ENCODE measurements at places on chromosomes 7 and 10.

DNA sequence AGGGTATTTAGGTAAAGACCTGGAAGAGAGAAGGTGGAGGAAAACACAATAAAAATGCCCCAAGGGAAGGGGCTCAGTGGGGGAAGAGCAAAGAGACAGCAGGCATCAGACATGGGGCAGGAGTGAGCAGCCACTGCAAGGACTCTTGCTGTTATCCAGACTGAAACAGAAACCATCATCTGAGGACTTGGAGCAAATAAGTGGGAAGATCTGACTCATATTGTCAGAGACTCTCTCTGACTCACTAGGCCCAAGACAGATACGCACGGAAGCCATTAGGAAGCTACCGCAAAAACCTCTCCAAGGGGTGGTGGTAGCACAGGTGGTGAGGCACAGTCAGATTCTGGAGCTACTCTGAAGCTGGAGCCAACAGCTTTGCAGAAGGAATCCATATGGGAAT lies 110.7 kb downstream of the RNF32 start:
- no peak for DNase-seq

DNA sequence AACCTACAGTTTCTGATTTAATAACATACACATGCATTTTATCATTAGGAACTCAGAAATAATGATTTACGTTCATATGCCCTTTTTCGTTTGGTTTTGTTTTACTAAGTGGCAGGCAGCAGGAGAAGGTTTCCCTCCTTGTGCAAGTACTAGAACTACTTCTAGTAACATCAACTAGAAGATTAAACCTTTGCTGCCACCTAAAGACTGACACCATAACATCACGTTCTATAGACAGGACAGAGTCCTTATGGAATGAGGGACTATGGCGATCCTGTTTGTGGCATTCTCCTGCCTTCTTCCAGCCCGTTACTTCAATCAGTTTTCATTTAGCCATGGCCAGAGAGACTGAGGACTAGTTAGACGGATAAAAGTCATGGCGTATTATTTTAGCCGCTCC lies 53.2 kb downstream of the GAD2 start:
- DNase-seq, result peak; percentile 17

- no peak for DNase-seq
Observed at GRCh38 chr10:122258136-122259074, 12.7 kb upstream of the BTBD16 start.

DNA sequence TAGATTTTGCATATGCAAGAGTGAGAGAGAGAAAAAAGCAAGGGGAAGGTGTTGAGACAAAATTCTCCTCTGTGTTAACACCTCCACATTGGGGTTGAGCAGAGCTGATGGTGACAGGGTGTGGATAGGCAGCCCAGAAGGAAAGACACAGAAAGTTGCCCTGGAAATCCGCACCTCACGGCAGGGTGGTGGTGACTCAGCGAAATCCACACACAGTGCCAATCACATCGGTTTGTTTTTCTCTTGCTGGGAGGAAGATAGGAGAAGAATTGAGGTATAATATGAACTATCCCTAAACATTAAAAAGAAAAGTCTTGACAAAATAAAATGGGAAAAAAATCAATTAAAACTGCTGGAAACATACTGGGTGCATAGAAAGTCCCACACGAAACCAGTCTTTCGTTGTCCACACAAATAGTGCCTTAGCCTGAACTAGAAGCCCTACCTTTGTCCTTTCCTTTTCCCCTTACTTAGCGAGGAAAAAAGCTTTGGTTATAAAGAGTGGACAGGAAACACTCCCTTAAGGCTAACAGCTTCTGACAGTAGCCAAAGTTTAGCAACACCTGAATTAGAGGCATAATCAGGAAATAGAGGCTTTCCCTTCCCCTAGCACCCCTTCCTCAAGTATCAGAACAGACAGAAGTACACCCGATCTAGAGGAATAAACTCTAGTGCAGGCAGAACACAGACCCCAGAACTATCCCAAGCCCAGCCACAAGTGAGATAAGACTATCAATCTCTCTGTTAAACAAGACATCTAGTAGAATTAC lies 39.2 kb upstream of the DNAJC1 start:
- peak; percentile 21 for DNase-seq

DNA sequence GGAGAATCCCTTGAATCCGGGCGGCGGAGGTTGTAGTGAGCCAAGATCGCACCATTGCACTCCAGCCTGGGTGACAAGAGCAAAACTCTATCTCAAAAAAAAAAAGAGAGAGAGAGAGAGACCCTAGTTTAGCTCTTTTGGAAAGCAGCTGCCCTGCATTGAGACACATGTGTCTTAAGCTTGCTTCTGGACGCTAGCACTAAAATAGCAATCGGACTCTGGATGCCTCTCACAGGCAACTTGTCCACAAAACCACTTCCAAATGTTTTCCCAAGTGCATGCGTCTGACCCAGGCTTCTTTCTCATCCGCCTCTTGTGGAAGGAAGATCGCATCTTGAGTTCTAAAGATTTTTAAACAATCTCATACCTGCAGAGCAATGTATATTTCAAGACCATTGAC lies 182.7 kb downstream of the CUX1 start:
- DNase-seq, result no peak

DNA sequence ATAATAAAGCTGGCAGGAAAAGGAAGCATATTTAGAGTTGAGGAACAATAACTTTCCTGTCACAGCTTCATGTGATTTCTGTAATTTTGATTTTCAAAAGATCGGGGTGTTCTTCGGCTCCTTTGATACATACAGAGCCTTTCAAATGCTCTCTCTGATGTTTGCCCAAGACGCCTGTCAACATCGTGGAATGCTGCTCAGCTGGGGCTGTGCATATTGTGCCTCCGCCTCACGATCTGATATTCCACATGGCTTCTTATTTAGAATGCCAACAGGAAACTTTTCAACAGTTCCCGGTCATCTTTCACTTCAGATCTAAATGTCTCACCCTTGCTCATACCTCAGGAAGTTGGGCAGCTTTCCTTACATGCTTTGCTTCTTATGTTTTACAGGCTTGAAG lies 7.3 kb downstream of the NPY start:
- no peak for DNase-seq

GRCh38 chr7:121102619-121103018 lies 114.1 kb downstream of the CPED1 start:
- DNase-seq, result no peak
